ENCODE measurements at places on chromosomes 16 and 17.

GRCh38 chr16:680967-681745, 946 bp downstream of the STUB1 start:
- DNase-seq: no peak

DNA sequence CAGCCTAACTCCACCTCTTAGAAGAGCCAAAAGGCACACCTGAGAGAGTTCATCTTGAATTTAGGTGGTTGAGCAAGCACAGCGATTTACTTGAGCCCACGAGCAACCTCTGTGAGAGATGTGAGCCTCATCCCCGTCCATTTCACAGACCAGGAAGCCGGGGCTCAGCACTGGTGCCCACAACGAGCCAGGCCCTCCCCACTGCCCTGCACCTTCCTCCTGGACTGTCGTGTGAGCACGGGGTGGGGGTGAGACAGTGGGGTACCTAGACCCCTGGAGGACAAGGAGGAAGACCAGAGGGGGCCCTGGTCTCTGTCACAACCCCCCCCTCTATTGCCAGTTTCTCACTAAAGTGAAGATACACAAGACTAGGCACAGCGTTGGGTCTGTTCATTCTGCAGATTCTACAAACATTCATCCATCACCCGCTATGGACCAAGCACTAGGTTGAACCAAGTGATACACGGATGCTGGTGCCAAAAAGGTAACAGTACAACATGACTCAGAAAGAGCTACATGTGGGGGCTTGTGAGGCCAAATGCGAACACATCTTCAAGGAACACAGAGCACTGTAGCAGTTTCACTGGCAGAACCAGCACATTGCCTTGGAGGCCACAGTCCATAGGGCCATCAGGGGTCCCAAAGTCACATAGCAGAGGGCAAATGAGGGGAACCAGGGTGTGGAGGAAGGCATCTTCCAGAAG, 231.9 kb downstream of the PARN start:
- no peak for DNase-seq

DNA sequence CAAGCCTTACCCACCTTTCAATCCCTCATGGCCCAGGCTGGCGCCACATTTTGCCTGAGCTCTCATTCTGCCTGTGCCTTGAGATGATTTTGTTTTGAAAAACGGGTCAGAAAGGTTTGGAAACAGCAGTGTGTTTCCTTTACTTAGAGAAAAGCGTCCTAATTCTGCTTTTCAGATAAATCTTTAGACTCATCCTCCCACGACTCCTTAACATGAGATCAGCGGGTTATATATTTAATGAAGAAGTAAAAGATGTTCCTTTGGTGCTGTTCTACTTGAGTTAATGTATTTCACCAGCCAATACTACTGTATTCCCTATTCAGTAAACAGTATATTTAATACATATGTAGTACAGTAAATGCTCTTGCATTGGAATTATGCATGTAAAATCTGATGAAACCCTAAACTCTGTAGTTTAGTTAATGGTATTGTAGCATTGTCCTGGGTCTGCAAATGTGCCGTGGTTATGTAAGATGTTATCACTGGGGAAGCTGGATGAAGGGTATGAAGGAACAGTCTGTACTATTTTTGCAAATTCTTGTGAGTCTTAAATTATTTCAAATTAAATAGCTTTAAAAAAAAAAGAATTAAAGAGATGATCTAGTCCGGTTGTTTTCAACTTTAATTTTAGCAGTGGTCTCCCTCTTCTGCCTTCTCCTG, 199.4 kb upstream of the CACNG5 start:
- DNase-seq: no peak

- DNase-seq: no peak
Measured at GRCh38 chr16:85286951-85287814, 174.9 kb upstream of the CIBAR2 start.

DNA sequence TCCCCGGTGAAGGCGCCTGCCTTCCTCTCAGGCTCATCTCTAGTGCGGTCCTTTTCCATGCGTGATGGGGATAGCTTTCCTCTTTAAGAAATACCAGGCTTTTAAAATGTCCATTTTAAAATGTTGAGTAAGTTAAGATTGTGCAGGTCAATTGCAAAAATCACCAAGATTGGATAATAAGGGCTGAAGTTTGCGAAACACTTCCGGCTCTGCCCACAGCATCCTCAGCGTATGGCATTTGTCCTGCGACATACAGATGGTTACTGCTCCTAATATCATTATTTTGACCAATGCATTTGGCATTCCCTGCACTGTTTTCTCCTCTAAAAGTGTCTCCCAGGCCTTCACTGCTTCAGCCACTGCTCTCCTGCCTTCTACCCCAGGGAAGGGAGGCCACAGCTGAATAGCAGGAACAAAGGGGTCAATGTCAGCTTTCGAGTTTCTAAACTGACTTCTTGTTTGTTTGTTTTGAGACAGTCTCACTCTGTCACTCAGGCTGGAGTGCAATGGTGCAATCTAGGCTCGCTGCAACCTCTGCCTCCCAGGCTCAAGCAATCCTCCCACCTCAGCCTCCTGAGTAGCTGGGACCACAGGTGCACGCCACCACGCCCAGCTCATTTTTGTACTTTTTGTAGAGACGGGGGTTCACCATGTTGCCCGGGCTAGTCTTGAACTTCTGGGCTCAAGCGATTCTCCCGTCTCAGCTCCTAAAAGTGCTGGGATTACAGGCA, 91.9 kb downstream of the CRISPLD2 start:
- DNase-seq: no peak

DNA sequence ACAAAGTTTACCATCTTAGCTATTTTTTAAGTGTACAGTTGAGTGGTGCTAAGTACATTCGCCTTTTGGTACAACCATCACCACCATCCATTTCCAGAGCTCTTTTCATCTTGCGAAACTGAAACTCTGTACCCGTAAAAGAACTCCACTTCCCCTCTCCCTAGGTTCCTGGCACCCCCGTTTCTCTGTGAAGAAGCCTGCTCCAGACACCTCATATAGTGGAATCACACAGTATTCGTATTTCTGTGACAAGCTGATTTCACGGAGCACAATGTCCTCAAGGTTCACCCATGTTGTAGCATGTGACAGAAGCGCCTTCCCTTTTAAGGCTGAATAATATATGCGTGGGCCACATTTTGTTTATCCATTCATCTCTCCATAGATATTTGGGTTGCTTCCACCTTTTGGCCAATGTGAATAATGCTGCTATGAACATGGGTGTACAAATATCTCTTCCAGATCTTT, 54.2 kb upstream of the MAP3K14 start:
- no peak for DNase-seq

DNA sequence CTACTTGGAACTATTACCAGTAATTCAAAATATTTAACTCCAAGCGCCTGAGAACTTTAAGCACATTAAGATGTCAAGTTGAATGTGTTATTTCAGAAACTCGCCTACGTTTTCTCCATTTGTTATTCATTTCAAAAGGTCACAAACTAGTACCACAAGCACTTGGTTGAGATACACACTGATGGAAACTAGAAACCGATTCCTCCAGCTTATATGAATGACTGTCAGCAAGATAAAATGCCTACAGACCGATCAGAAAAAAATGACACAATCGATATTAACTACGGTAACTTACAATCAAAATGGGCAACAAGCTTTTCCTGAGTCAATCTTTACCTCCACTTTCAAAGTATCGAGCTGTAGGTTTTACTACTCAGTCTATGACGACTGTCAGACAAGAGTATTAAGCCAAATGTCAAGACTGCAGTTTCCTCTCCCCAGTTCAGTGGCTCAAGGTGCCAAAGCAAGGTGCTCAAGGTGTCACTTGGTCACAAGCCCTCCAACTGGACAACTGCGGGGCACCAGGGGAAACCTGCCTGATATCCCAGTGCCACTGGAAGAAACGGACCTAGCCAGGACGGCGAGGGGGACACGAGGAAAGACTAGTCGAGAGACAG, 678 bp downstream of the SRP68 start:
- DNase-seq: no peak

GRCh38 chr17:17125136-17126084, 80.7 kb downstream of the PLD6 start:
- peak; percentile 23 for DNase-seq

DNA sequence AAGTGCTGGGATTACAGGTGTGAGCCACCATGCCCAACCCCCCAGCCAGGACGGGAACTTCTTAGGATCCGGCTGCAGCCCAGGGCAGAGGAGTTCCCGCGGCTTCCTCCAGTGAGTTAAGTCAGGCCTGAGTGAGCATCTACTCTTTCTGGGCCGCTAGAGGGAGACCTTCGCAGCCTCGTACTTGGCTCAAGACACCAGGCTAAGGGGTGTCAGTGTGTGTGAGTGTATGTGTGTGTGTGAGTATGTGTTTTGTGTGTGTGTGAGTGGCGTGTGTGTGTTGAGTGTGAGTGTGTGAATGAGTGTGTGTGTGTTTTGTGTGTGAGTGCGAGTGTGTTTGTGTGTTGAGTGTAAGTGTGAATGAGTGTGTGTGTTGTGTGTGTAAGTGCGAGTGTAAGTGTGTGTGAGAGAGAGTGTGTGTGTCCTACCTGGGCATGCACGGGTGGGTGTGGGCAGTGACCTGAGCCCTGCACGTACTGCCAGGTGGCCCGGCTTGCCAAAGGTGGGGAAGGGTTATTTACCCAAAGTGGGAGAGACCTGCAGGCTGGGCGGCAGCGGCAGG, 58.5 kb downstream of the TMEM235 start:
- DNase-seq: peak; percentile 60

- no peak for DNase-seq
Measured at GRCh38 chr16:88442383-88442726, 10.7 kb upstream of the ZFPM1 start.

DNA sequence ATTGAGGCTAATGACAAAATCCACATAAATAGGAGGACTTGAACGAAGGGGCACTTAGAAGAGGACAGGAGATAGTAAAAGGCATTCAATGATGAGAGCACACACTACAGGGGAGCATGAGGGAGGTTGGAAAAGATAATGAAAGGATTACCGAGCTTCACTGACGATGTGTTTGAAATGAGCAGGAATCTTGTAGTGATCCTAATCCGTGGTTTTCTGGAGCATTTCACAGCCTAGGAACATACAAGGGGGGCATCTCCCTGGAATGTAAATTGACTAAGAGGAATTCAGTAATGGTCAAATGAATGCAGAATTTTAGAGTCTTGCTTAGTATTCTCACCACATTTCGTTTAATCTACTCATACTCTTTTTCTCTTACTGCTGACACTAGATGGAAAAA, 5.2 kb downstream of the ATMIN start:
- no peak for DNase-seq
